Stimulated activated CD8-positive, alpha-beta memory T cell treated with anti-CD3 and anti-CD28 coated beads, Interleukin-4, amount 100 ng/mL, for 48 hours (primary cell): ENCODE measurements at places on chromosomes 1 and 21.

DNA sequence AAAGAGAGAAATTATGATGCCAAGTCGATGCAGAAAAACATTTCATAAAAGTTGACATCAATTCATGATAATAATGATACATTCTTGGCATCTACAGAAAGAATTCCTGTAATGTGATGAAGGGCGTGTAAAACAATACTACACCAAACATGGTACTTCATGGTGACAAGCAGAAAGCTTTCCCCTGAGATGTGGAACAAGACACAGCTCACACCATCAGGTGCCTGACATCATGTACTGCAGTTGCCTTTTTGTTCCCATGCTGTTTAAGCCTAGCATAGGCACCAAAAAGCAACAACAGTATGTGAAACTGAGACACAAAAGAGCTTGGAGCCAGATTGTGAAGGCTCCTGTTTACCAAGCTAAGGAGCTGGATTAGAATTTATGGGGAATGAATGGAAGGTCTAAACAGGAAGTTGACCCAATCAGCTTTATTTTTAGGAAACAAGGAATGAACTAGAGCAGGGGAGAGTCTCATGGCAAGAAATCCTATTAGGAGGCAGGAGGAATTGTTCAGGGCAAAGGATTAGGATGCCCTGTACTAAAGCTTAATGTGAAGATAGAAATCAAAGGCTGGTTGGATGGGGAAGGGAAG lies 67.2 kb downstream of the SYDE2 start:
- no peak for DNase-seq

GRCh38 chr1:160032165-160032820 lies 503 bp upstream of the PIGM start:
- DNase-seq, result no peak

DNA sequence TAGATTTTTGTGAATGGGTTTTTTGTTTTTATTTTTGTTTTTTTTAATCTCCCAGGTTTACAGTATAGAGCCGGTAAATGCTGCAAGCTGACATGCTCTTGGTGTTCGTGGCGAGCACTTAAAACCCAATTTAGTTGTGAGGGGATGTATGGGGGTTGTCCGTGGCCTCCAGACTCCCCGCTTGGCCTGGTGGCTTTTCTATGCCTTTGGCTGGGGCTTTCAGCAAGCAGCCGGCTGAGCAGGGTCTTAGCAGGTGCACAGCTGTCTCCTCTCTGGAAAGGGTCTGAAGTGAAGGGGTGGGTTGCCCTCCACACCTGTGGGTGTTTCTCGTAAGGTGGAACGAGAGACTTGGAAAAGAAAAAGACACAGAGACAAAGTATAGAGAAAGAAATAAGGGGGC lies 31.0 kb upstream of the EFHD2 start:
- DNase-seq, result no peak

DNA sequence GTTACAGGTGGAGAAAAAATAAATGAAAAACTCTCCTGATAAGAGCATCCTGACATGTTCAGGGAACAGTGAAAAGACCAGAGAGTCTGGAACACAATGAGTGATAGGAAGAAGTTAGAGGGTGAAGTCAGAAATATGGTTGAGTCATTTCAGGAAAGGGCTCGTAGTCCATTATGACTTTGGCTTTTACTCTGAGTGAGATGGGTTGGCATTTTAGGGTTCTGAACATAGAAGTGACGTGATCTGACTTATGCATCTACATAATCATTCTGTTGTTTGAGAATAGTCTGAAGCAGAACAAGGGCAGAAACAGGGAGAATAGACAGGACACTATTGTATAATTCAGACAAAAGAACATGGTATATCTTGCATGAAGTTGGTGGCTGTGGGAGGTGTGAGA lies 5.8 kb downstream of the HMCN1 start:
- no peak for DNase-seq

DNA sequence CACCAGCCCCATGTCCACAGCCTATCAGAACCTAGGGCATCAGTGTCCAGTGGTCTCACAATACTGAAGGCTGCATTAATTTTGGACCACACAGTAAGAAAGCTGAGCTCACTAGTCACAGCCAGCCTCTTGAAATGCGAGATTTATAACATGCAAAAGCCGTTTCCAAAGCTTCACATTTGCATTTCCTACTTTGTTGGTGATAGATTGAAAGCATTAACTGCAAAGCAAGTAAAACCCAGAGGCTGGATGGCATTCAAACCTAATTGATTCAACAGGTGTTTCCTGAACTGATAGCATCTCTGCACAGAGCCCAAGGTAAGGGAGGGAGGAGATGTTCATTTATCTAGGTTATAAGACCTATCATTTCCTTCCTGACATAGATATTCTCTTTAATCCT lies 410.1 kb downstream of the OMA1 start:
- DNase-seq, result no peak

- no peak for DNase-seq
Observed at GRCh38 chr1:36206323-36206858, 17.9 kb upstream of the THRAP3 start.

- DNase-seq, result no peak
Observed at GRCh38 chr1:172960019-172960418, 90.7 kb downstream of the TNFSF18 start.

GRCh38 chr1:118210051-118210722 lies 25.2 kb upstream of the SPAG17 start:
- no peak for DNase-seq

GRCh38 chr21:19547951-19548840 lies 1144.6 kb upstream of the TMPRSS15 start:
- no peak for DNase-seq

DNA sequence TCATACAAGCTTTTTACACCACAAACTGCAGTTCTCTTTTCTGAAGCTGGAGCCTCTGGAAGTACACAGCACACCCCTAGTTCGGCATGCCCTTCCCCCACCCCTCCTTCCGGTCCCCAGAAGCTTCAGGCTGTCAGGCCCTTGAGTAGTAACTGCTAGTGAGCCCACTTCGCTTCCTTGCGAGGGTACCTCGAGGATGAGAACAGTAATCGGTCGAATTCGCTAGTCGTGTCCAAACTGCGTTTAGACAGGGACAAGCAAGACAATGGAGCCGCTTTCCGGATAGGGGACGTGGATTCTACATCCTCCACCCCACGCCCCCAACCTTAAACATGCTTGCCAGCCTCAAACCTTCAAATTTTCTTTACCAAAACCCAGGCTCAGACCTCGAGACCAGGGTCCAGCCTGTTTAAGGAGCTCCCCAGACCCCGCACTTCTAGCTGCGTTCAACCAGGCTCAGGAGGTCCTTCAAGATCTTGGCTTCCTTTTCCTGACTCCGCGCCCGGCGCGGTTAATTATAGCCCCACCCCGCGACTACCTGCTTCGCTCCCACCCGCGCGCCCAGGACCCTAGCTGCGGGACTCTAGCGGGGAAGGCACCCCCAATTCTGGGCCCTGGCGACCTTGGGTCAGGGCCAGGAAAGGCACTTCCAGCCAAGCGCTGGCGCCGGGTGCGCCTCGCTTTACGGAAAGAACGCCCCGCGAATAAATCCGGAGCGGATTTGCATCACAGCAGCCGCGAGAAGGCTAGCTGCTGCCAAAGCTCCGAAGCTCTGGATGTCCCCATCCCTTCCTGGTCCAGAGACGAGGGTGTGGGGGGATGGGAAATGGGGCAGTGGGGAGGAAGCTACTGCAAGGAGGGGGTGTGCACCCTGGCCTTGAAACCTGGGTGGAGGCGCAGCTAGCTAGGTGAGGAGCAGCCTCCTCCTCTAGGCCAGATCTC lies 8.1 kb upstream of the TSPAN1 start:
- peak; percentile 61 for DNase-seq

GRCh38 chr1:32818804-32819541 lies 1.5 kb downstream of the S100PBP start:
- no peak for DNase-seq

GRCh38 chr1:84997667-84998600 lies 1.0 kb upstream of the MCOLN2 start:
- peak; percentile 36 for DNase-seq

DNA sequence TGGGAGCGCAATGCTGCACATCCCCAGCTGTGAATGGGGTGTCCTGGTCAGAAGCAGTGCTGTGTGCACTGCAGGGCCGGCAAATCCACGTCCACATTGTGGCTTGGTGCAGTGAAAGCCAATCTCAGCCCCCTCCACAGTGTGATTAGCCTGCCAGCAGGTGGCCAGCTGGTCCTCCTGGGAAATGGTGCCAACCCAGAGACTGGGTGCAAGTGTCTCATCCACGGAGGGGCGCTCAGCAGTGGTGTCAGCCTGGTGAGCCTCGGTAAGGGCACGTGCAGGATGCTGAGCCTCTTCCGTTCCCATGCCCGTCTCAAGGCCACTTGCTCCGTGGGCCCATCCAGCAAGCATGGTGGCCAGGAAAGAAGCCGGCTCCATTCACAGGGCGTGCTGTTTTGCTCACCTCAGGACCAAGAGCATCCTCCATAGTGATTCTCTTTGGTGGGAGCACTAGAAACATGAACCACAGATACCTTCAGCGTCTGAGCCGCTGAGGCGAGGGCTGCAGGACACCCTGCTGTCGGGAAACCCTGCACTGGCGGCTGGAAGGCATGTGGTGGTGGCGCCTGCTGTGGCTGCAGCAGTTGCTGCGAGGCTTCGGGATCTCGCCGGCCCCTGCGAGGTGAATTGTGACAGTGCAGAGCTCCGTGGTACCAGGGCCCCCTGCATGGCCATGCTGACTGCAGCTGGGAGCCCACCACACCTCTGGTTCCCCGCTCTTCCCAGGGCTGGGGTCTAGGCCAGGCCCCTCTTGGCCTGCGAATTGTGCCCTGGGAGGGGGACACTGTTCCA lies 2.0 kb upstream of the SMYD3 start:
- DNase-seq, result no peak

- no peak for DNase-seq
Observed at GRCh38 chr1:208231881-208232661, 12.1 kb downstream of the PLXNA2 start.

GRCh38 chr1:216621536-216621935 lies 101.7 kb downstream of the ESRRG start:
- no peak for DNase-seq

DNA sequence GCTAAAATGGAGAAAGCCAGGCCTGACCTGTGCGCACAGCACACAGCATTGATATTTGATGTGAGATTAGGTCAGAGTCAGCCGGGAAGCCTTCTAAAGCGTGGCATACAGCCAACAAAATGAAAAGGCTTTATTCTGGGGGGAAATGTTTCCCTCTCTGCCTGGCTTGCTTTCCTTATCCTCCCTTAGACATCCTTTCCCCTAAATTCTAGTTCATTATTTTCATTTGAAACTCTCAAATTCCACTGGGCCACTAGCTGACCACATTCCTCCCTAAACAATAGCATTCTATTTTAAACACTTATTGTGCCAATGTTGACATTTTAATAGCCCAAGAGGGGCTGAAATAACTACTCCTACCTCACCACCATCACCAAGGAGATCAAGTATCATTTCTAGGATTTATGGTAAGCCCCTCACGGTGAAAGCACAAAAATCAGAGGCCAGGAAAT lies 49.4 kb downstream of the LEPR start:
- DNase-seq, result no peak

DNA sequence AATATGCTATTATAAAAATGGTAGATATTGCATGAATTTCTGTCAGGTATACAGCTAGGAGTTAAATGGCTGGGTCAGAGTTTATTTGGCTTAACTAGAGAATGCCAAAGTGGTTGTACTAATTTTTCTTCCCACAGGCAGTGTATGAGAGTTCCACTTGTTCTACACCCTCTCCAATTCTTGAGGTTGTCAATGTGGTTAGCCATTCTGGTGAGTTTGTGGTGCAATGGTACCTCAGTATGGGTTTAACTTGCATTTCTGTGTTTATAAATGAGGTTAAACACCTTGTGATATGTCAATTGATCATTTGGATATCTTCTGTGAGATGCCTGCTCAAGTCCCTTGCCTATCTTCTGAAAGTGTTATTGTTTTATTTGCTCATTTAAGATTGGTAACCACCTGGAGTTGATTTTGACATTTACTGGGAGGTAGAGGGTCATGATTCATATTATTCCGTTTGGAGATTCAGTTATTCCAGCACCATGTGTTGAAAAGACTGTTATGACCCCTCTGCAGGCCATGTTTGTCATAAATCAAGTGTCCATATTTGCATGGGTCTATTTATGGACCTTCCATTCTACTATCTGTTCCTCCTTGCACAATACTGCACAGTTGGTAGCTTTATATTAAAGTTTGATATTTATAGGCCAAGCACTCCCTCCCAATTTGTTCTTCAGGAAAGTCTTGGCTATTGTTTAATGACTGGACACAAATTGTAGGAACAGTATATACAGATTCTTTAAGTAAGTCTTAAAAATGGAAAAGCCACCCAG lies 5.8 kb downstream of the FALEC start:
- no peak for DNase-seq

DNA sequence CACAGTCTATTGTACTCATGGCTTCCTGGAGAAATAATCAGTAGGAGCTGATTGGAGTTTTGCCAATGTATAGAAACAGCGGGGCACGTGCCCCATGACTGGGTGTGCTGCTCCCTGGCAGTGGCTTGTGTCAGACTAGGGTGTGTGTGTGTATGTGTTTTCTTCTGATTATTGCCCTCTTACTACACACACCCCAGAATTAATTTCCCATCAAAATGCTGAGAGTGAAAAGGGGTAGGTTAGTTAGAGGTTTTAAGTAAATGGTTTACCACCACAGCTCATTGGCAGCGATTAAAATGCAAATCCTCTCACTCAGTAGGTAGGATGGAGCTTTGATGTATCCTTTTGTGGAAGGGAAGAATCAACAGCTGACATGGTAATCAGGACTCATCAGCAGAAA lies 29.9 kb downstream of the HHAT start:
- no peak for DNase-seq

DNA sequence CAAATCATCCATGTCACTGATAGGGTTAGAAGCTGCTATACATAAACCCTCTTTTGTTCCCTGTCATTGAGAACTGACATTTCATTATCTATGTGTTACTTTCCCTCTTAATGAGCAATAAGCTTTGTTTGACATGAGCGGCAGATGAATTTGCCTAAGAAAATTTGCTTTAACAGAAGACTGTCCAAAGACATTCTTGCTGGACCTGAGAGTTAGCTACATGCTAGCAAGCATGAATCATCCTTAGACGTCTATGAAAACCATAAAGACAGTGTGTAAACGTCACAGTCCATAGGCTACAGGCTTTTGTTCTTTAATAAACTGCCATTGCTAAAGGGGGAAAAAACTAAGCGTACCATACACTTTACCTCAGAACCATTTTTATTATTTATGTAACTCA lies 73.1 kb downstream of the TNFSF4 start:
- DNase-seq, result no peak

DNA sequence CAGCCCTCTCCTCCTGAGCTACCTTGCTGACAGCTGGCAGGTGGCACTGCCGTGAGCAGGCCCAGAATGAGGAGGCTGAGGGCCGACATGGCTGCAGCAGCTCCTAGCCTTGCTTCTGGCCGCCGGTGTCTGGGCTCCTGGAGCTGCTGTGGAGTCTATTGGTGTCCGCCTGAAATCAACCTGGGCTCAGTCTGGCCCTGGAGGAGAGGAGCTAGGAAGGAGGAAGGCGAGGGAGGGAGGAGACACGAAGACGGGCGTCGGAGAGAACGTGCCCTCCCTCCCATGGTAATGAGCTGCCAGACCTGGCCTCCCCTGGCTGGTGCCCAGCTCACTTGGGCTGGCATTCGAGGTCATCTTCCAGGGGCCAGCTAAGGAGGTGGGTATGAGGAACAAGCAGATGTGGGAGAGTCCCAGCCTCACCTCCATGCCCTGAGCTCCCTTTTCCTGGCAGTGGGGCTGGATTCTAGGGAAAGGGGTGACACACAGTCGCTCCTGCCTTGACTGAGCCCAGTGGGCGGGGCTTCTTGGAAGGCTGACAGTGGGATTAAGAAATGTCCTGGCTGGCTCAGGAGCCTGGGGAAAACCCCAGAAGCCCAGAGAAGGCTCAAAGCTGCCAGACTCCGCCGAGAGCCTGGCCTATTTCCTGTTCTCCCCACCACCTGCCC lies at the start of gene PDZK1IP1:
PDZK1IP1 (minus strand) TSS at position 193 of the 665 bp plus-strand sequence; CDS start at position 89, 104 bp downstream.
- peak; percentile 14 for DNase-seq

GRCh38 chr1:92087542-92087941 lies 7.4 kb downstream of the BTBD8 start:
- DNase-seq, result no peak
